ENCODE measurements at places on chromosomes 6 and 20.

GRCh38 chr6:2807342-2808090 lies 34.1 kb downstream of the SERPINB1 start:
- DNase-seq, result no peak

DNA sequence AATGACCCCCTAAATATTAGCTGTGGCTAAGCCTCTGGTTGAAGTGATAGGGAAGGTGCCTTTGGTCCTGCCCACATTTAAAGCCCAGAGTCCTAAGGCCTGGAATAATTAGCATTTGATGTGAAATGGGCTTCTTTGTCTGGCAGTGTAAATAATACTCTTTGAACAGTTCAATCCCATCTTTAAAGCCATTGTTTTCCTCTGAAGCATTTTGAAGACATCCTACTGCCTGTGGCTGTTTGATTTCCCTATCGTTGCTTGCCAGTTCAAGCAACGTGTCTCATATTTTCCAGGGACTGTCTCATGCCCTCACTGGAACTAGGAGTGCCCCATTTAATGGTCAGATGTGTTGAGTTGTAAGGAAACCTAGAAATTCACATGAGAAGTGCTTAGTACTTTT lies 89.3 kb upstream of the BTN3A2 start:
- DNase-seq, result no peak

- DNase-seq, result no peak
Observed at GRCh38 chr20:58950603-58951002, 30.5 kb upstream of the NELFCD start.

- DNase-seq, result no peak
Observed at GRCh38 chr6:168427184-168427583, 13.8 kb upstream of the SMOC2 start.

DNA sequence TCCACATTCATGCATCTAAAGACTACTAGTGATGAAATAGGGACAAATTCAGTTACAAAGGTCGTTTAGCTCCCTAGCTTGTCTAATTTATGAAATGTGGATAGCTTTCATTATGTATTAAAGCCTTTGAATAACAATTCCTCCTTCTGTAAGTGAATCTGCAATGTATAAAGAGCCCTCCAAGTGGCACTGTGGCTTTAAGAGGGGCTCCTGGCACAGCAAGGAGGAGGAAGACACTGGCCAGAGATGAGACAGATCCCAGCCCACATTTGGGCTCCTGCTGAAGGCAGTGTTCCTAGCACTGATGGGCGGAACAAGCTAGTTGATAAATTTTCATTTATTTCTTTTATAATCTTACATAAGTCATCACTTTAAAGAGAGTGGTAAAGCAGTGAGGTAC lies 17.6 kb upstream of the FUCA2 start:
- peak; percentile 23 for DNase-seq

GRCh38 chr6:37559501-37559900 lies 59.8 kb upstream of the CCDC167 start:
- no peak for DNase-seq

DNA sequence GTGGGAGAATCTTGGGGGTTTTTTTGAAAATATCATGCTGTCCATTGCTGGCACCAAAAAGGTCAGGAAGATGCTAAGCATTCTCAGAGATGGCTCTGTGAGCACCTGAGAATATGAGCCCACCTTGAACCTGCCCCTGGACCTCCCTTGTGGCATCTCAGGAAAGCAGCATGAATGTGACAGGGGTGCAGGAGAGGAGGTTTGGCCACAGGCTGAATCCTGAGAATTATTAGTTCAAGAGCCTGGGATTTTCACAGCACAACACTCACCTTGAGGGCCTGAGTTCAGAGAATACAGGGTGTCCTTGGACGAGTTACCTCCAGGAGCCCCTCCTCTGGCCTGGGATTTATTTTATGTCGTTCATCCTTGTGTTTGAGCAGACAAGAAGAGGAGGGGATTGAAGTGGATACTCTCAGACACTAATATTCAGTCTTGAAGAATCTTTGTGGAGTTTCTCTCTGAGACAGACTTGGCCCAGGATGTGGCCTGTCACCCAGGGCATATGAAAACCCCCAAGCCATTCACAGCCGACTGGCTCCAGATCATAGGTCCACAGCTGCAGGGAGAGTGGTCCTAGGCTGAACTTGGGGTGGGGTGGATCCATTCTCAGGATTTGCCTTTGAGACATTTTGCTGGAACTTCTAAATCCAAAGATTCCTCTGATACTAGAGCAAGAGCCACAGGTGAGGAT lies 390.8 kb downstream of the RNGTT start:
- no peak for DNase-seq

DNA sequence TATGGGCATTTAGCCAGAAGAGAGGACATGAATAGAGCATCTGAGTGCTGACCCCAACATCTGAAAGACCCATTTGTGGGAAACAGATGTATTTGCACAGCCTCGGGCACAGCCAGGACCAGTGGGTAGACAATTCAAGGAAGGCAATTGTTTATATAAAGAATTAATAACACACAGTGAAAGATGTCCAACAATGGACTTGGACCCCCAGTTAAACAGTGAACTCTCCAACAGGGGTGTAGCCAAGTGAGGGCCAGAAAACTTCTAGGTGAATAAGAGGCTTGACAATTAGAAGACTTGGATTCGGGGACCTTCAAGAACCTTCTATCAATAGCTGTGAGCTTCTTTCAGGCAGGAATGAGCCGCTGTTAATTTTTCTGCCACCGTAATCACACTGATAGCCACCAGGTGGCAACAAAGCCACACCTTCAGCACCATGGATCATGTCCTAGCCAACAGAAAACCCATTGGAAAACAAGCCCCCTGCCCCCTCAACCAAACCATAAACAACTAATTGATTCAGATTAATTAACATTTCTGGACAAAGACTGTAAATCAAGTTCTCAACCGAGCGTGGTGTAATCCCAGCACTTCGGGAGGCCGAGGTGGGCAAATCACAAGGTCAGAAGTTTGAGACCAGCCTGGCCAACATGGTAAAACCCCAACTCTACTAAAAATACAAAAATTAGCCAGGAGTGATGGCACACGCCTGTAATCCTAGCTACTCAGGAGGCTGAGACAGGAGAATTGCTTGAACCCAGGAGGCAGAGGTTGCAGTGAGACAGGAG lies 8.8 kb upstream of the SRSF6 start:
- DNase-seq, result peak; percentile 57

DNA sequence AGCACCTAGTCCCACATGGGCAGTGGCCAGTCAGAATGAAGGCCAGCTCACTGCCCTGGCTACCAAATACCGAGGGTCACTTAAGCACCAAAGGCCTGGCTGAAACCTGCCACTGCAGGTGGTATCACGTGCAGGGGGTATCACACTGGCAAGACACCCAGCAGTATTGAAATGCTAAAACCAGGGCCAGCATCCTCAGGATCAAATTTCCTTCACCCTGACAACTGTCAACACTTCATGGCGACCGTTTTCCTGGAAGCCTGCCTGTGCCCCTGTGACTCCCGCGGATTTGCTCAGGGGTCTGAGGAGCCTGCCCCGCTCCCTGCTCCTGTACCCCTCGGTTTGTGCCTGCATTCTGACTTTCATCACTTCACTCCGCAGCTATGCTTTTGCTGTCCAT lies 151.1 kb downstream of the TTLL2 start:
- DNase-seq, result no peak

DNA sequence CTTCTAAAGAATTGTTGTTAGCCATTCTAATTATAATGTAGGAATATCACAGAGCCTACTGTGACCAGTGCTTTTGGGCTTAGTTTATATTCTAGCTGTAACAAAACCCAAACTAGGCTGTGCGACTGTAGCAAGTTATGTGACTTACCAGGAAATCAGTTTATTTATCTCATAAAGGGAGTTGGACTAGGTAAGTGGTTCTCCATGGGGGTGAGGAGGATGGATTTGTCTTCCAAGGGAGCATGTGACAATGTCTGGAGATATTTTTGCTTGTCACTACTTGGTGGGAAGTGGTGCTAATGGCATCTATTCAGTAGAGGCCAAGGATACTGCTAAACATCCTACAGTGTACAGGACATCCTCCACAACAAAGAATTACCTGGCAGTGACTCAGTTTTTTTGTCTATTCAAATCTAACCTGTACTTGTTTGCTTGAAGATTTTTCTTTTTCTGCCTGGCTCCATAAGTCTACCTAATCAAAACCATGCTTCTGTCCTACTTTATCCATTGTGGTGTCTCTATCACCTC lies 32.5 kb downstream of the ZFAND3 start:
- DNase-seq, result no peak

DNA sequence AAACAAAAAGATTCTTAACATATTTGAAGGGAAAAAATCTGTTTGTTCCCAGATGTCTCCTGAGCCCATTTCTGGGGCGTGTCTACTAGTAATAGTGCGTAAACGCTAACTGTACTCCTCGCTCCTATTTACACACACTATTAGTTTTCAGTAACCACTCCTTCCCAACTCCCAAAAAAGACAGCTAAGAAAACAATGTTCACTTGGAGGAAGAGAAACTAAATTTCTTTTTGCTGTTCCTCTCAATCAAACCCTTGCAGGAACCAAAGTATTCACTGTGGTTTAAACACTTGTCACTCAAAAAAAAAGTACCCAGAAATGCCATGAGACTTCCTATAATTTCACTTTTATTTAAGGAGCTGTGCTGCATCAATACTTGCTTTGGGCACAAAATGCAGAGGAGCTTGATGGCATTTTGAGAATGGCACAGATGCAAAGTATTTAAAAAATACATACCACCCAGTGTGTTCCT lies 118.2 kb downstream of the BACH2 start:
- no peak for DNase-seq

DNA sequence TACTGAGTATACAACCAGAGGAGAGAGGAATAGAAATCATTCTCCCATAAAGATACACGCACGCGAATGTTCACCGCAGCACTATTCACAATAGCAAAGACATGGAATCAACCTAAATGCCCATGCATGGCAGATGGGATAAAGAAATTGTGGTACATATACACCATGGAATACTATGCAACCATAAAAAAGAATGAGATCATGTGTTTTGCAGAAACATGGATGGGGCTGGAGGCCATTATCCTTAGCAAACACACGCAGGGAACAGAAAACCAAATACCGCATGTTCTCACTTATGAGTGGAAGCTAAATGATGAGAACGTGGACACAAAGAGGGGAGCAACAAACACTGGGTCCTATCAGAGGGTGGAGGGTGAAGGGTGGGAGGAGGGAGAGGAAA lies 3.4 kb downstream of the SERPINB6 start:
- no peak for DNase-seq

- DNase-seq, result peak; percentile 63
Observed at GRCh38 chr6:137944793-137945498, 77.9 kb downstream of the TNFAIP3 start.

DNA sequence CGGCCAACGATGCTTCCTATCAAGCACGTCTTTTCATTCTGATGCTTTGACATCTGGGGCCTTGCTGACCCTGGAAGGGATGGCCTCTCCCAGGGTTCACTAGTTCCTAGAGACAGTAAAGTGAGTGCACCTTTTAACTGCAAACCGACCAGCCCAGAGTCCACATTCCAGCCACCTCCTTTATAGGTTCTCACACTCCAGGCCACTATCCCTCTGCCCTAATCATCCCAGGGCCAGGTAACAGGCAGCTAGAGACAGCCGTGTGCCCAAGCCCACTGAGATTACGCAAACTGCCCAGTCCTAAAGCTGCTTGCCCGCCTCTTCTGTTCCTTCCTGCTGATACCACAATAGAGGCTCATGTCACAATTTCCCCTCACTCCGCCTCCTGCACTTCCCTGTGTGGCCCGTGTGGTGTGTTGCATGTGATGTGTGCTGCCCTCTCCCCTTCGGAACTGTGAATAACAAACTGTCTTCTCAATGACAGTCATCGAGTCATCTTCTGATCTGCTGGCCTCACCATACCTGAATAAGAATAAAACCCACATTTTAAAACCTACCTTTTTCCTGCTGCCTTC lies 123.7 kb upstream of the EXOC2 start:
- peak; percentile 57 for DNase-seq

- DNase-seq, result peak; percentile 15
Observed at GRCh38 chr6:126531840-126532239, 191.9 kb downstream of the CENPW start.

DNA sequence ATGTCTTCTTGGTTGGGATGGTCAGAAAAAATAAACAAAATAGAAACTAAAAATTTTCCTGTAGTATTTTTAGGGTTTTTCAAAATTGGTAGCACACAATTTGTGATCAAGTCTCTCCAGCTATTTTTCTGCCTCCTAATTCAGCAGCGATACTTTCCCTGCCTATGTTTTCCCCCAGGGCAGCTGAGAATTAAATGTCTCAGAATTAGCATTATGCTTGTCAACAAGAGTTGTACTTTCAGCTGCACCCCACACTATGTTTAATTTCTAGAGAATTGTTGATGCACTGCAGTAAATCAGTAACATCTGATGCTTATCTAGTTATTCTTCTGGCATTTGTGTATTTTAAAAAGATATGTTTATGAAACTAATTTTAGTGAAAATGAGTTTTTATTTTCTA lies 34.2 kb upstream of the ZNF337 start:
- no peak for DNase-seq

All from activated CD4-positive, alpha-beta T cell treated with anti-CD3 and anti-CD28 coated beads, Interleukin-10, Interleukin-2, amounts not matched to agents 100 ng/mL and 50 ng/mL, durations not matched to agents 16 hours and 8 hours (primary cell).